ENCODE measurements at places on chromosomes 7 and 10.

DNA sequence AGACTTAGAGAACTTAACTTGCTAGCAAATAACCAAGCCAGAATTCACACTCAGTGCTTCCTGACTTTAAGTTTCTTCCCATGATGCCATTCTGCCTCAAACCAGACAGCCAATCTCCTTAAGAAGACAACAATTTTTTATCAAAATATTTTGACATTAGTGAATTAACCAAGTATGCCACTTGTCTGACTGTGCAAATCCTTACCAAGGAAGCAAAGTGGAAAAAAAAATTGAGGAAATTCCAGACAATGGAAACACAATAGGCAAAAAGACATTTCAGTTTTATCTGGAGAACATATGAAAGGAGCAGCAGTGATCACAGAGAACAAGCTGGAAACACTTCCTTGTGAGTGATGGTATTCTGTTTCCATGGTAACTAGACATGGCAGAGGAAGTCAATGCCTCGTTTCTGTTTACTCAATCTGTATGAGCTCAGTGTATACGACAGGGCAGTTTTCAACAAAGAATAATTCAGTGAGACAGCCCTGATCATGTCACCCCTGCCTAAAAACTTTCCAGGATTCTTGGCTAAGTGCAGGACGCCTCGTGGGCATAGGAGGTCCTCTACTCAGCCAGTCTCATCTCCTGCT is 114.2 kb downstream of the DYNC1I1 start:
- no peak for DNase-seq

GRCh38 chr10:17954861-17955260 is 3.1 kb downstream of the SLC39A12 start:
- DNase-seq, result no peak

DNA sequence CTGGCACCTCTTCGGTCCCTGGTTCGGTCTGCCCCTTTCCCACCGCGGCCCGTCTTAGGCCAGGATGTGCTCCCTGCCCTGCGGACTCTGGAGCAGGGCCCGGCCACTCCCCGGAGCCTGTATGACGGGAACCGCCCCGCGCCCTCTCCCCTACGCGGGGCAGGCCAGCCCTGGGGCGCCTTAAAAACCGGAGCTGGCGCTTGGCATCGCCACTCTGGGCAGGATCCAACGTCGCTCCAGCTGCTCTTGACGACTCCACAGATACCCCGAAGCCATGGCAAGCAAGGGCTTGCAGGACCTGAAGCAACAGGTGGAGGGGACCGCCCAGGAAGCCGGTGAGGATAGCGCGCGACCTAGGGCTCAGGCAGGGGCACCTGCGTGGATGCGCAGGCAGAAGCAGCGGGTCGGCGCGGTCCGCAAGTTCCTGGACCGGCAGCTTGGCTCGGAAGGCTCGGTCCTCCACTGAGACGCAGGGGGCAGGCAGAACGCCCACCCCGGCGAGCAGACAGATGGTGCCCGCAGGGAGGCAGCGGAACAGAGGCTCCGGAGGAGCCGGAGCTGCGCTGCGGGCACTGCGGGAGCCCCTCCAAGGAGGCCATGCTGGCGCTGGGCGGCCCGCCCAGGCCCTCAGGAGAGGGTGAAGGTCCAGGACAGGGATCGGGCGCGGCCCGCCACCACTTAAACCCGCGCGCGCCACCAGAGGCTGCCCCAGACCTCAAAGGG is at the start of gene ADIRF:
Gene ADIRF (plus strand): TSS at position 212 of the 723 bp plus-strand sequence. CDS start 63 bp downstream, at position 275.
- DNase-seq, result no peak

DNA sequence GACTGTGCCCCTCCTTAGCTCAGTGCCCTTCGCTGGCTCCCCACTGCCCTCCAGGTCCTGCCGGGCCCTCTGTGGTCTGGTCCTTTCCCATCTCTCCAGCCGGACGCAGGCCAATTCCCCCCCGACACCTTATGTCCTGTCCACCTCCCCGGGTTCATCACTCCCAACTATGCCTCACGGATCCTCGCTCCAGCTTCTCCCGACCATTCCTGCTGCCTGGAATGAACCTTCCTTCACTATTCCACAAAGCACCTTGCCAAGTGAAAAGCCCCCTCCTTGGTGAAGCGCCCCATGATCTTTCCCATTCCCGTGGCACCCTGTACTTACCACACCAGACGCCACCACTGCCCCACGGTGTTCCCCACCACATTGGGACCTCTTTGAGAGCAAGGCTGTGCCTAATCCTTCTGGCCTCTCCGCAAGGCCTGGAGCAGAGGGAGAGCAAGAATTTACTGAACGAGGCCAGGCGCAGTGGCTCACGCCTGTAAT is 47.2 kb downstream of the TMEM270 start:
- DNase-seq, result no peak

- no peak for DNase-seq
These were observed 10.9 kb upstream of the PAX2 start for GRCh38 chr10:100734295-100735086.

GRCh38 chr10:32446536-32447406 is 831 bp downstream of the CCDC7 start:
- no peak for DNase-seq

DNA sequence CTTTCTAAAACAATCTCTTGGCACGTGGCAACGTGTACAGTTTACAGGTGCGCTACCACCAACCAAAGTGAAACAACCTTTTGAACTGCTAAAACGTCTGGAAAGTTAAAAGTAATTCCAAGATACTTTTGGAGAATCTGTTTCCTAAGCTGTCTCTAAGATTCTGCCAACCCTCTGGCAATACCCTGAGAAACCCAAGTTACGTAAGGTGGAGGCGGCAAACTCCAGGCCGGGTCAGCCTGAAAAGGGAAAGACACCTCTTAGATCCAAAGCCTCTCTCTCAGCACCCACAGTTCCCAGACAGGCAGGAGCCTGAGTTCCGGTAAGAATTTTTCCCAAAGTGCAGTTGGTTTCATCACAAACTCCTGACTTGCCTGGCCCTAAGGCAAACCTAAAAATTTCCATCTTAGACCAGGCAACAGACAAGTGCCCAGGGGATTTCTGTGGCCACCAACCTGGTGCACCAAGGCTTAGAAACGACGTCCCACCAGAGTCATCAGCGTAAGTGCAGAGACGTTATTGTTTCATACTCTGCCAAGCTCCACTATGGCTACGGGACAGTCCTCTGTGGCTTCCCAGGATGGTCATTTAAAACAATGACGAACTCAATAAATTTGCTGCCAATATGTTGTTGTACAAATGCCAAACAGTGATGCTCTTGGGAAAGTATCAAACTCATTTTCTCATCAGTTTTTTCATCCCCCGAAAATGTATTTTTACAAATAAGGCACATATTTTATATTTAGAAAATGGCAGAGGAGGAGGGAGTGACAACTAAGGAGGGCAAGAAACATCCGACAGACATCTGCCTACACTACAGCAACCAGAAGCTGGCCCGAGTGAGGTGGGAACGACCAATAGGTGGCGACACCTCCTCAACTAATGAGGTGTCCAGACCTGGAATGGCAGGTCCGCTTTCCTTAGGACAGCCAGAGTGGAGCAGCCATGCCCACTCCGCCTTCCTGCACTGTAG is 205.8 kb upstream of the FRMD4A start:
- DNase-seq, result no peak

GRCh38 chr7:36298106-36298505 is 91.6 kb upstream of the ANLN start:
- DNase-seq, result no peak

DNA sequence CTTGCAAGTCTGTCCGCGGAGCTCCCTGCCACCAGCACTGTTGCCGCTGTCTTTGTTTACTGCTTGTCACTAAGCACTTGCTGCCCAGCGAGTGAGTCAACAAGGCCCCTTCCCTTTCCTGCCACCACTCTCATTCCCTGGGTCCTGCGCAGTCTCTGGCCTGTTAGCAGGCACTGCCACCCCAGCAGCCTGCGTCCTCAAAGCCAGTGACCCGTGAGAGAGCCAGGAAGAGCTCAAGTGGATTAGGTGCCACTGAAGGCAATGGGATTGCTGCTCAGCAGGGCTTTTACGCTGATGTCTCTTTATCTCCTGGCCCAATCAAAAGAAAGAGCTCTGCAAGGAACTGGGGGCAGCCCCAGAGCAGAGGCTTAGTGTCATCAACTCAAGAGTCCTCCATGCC is at the start of gene FRMPD2:
Gene FRMPD2 (minus strand): TSS at position 61 of the 400 bp plus-strand sequence. CDS start 129 bp downstream, outside the sequence.
- DNase-seq, result no peak

- no peak for DNase-seq
These were observed 11.7 kb downstream of the RBP3 start for GRCh38 chr10:47359626-47360418.

DNA sequence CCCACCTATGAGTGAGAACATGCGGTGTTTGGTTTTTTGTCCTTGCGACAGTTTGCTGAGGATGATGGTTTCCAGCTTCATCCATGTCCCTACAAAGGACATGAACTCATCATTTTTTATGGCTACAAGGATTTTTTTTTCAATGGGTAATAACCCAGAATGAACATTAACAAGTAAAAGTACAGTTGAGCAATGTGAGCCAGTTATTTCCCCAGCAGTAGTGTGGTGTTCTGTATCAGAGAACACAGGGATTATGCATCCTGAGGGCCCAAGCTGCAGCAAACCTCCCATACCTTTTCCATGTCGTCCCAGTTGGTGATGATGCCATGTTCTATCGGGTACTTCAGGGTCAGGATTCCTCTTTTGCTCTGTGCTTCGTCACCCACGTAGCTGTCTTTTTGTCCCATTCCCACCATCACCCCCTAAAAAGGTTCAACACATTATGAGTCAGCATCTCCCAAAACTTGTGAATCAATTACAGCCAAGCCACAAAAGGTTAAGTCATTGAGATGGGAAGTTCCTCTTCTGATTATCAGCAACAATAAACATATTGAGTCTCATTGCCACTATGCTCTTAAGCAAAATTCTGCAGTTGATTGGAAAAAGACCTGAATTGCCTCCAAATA is 5.5 kb downstream of the ACTA2 start:
- DNase-seq, result no peak

DNA sequence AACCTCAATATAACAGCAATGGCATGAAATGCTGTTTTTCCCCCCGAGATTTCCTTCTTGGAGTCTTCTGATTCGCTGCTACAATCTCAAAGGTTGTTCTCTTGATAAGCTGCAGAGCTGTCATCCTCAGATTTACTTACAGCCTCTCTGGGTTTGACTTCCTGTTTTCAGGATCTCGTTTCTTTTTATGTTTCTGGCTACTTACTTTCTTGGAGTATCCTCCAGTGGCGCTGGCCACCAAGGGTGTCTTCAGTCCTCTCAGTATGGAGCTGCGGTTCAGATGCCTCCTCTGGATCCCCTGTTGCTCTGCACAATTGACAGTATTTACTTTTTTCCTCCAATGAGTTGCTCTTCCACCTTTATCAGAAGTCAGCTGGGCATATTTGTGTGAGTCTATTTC is 152.0 kb upstream of the TMEM72 start:
- DNase-seq, result no peak

DNA sequence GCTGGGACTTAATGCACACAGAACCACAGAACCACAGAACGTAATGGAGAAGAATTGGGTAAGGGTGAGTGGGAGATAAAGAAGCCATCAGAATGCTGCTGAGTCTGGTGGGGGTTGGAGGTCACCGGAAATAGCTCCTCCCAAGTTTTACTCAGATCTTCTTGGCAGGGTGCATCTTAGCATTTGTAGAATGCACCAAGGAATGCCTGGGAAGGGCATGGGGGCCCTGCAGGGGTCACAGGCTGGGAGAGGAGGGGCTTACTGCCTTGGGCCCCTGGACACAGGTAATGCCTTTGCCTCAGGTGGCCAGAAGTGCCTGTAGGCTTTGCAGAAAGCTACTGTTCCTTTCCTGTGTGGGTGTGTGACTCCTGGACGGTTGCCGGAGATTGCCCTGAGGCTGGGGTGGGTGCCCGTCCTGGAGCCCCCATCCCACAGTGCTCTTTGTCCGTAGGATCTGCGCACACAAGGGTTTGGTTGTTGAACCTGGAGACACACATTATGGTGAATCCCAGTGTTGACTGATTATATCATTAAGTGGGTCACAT is 55.1 kb downstream of the MGMT start:
- no peak for DNase-seq

- DNase-seq, result no peak
These were observed 843.6 kb upstream of the POT1 start for GRCh38 chr7:125773113-125773785.

- DNase-seq, result no peak
These were observed 36.0 kb upstream of the FRMD4A start for GRCh38 chr10:14366760-14367159.

DNA sequence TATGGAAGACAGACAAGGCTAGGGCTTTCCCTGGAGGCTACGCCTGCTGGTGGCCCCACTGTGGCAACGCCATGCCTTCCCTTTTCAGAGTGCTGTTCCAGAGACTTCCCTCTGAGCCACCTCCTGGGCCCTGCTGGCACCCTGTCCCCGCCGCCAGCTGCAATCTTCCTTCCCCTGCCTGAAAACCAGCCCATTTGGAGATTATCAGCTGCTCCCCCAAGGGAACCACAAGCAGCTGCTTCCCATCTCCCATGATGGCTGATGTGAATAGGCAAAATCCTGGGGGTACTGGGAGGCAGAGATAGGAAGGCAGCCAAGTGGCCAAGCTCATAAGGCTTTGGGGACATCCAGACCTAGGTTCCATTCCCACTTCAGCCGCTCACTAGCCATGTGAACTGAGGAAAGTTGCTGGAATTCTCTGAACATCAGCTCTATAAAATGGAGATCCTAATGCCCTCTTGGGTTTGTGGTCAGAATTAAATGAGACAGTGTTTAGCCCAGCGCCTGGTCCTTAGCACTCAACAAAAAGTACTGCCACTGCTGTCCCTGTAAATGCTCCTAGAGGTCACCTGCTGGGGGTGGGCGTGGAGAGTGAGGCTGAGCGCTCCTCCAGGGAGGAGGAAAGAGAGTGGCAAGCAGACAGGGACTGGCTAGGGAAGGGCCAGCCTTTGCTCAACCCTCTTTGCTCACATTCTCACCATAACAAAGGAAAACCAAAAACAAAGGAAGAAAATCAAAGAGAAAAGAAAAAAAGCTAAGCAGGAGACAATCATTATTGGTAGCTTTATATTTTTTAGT is 5.9 kb downstream of the TSPAN33 start:
- DNase-seq, result no peak

DNA sequence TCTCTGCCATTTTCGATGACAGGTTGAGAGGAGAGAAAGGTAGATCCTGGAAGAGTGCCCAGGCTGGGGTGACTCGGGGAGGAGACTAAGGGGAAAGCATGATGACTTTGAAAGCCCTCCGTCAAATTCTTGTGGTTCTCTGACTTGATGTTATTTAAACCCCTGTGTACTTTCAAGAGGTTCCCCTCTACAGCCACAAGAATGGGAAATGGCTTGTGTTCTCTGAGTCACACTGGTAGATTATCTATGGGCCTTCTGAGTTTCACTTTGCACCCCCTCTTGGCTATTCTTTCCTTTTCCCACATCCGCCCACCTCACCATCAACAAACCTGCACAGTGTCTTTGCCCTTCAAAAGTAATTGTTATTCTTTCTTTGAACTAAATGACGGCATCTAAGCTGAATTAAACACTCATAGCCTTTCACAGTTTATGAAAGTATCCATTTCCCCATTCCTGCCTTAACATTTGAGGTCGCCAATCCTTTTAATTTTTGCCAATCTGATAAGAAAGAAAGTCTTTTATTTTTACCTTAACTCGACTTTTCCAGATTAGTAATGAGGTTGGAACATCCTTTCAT is 24.1 kb downstream of the PRF1 start:
- DNase-seq, result peak; percentile 90

DNA sequence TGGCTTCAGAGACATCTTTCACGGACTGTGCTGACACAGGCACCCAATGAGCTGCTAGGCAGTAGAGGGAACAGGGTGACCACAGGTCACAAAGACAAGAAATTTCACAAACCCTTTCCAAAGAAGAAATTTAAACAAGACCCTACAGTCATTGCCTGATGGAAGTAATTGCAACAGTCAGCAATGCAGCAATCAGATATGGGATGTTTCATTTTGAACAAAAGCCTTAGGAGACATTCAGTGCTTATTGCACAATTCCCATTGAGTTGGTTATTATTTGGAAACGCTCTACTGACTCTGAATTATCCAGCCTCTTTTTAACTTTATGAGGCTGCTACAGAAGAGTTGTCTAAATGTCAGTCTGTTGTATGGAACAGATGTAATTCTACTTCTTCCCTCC is 85.5 kb downstream of the ETV1 start:
- no peak for DNase-seq
